ENCODE measurements at places on chromosomes 6 and 20. TPM values are rescaled to one million over a fixed set of nuclear protein-coding genes. Genes with fewer than 3 reads are reported as not detected.

DNA sequence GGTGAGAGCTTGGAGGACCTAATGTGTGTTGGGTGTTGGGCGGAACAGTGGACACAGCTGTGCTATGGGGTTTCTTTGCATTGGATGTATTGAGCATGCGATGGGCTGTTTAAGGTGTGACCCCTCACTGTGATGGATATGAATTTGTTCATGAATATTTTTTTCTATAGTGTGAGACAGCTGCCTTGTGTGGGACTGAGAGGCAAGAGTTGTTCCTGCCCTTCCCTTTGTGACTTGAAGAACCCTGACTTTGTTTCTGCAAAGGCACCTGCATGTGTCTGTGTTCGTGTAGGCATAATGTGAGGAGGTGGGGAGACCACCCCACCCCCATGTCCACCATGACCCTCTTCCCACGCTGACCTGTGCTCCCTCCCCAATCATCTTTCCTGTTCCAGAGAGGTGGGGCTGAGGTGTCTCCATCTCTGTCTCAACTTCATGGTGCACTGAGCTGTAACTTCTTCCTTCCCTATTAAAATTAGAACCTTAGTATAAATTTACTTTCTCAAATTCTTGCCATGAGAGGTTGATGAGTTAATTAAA is 3.0 kb downstream of the HLA-A start:
- DNase-seq, result no peak

RAMACL gene
- total RNA-seq, result 0.23 TPM

- DNase-seq, result peak; percentile 46
These were observed 788 bp downstream of the UST start for GRCh38 chr6:148747471-148748165.

SPATS1 gene
- total RNA-seq, result not detected

FAM209B gene
- total RNA-seq, result 0.80 TPM

DNA sequence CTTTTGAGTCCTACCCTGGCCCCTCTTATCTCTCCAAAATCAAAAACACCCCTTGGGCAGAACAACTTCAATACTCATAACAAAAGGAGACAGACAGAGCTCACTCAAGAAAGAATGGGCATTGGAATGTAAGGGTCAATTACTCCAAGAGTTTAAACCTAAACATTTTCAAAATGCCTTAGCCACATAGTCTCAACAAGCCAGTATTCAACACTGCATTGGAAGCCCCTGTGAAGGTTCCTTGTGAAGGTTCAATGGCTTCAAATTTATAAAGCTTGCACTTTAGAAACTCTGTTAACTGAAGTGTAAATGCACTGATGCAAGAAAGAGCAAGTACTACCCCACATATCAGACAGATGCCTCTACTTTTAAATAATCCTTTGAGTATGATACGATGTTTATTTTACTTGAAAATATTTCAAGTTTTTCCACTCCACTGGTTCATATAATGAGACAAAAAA is 139.1 kb upstream of the LAMP5 start:
- no peak for DNase-seq

GRCh38 chr6:71034563-71035345 is 77.9 kb upstream of the B3GAT2 start:
- no peak for DNase-seq

ITCH gene
- total RNA-seq, result 56.7 TPM

All from activated CD4-positive, alpha-beta memory T cell treated with anti-CD3 and anti-CD28 coated beads, Interleukin-2, amount 10 ng/mL, durations not matched to agents 7 days and 5 days (primary cell).